ENCODE measurements at places on chromosomes 4 and X.

- no peak for DNase-seq
Observed at GRCh38 chrX:12563121-12563520, 228.1 kb upstream of the PRPS2 start.

GRCh38 chr4:17504081-17504480 is 7.8 kb downstream of the QDPR start:
- no peak for DNase-seq

GRCh38 chr4:168784786-168785461 is 225.1 kb downstream of the CBR4 start:
- DNase-seq, result no peak

GRCh38 chrX:123072686-123073385 is 111.2 kb upstream of the GRIA3 start:
- DNase-seq, result no peak

DNA sequence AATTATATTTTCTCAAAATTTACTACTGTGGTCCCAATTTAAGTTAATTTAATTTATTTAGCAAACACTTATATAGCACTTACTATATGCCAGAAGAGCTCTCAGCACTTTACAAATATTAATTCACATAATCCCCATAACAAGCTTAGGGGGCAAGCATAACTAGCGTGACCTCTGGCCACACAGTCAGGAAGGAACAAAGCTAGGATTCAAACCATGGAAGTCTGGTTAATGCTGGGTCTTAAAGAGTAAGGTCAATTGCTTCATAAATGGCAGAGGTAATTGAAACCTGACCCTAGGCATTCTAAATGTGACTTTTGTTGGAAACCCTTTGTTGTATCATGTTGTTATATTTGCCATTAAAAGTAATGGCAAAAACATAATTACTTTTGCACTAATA is 279.5 kb upstream of the EMCN start:
- DNase-seq, result no peak

DNA sequence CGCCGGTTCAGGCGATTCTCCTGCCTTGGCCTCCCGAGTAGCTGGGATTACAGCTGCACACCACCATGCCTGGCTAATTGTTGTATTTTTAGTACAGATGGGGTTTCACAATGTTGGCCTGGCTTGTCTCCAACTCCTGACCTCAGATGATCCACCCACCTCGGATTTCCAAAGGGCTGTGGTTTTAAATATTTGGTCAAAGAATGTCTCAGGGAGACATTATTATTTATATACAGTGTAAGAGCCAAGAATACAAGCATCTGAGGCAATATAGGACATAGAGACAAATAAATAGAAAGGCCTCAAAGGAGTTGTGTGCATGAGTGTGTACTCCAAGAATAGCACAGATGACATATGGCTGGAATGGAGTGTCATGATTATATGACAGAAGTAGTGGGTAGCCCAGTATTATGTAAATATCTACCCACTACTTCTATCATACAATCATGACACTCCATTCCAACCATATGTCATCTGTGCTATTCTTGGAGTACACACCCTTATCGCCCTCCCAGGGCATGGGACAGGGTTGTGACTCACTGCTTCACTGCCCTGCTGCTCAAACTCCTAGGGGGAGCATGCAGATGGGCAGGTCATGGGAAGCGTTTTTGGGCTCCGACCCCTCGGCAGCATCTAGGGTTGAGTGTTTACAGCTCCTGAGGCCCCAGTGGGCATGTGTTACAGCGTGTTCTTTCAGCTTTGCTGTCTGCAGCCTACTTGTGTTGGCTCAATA is 1649.8 kb upstream of the PCDH10 start:
- DNase-seq, result no peak

DNA sequence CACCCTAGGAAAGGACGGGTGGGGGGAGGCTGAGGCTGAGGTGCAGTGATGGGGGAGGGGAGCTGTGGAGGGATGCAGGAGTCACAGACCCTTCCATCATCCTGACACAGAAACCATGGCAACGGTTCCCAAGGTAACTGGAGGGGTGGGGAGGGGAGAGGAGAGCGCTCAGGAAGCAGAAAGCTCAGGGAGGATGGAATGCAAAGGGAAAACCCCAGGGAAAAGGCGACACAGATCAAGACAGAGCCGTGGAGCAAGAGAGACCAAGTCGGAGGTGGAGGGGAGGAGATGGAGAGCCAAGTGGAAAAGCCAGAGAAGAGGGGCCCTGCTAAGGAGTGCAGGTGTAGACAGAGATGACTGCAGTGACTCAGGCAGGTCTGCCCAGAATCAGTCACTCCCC is 14.5 kb downstream of the L1CAM start:
- no peak for DNase-seq

DNA sequence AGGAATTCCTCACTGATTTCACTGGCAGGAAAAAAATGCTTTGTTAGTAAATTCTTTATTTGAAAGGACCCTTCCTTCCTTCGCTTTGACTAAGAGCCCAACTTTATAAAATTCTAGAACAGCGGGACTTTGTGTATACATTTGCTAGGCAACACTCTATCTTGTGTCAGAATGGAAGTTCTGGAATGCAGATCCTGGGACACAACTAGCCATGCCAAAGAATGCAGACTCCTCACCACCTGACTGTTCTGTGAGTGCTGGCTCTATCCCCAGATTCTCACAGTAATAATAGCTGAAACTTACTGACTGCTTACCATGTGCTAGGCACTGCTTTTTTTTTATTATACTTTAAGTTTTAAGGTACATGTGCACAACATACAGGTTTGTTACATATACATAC is 73.3 kb upstream of the ZDHHC15 start:
- DNase-seq, result no peak

- DNase-seq, result no peak
Observed at GRCh38 chrX:53261355-53261972, 19.9 kb downstream of the IQSEC2 start.

GRCh38 chr4:125390126-125390525 is 75.4 kb downstream of the FAT4 start:
- DNase-seq, result no peak

- no peak for DNase-seq
Observed at GRCh38 chr4:12118651-12119213, 690.0 kb upstream of the HS3ST1 start.

GRCh38 chrX:25667681-25668080 is 470.5 kb upstream of the MAGEB18 start:
- DNase-seq, result no peak

DNA sequence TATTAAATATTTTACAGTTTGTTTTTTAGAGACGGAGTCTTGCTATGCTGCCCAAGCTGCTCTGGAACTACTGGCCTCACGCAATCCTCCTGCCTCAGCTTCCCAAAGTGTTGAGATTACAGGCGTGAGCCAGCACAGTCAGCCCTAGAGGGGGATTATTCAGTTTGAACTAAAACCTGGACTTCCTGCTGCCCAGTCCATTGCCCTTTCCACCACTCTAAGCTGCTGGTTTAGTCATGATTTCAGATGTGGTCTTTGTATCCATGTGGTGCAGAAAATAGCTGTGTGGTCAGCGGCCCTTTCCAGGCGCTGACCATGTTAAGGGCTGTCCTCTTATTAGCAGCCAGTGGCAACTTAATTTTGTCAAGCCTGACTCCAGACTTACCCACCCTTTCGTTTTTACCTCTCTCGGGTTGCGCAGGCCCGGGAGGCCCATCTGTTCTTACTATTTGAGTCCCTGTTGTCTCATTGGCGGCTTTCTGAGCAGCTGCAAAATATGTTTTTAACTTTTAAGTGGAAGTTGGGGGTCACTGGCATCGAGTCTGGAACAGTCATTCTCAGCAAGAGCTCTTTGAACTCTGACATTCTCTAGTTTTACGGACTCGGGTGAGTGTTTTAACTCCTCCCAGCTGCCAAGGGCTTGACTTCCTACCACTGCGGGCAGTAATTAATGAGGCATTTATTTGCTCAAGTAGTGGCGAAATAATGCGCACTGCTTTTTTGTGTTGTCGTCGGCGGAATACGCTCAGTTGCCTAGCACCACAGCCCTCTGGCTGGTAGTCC is 773 bp upstream of the VMA21 start:
- DNase-seq, result peak; percentile 7

- no peak for DNase-seq
Observed at GRCh38 chr4:24794480-24794879, 893 bp upstream of the SOD3 start.

DNA sequence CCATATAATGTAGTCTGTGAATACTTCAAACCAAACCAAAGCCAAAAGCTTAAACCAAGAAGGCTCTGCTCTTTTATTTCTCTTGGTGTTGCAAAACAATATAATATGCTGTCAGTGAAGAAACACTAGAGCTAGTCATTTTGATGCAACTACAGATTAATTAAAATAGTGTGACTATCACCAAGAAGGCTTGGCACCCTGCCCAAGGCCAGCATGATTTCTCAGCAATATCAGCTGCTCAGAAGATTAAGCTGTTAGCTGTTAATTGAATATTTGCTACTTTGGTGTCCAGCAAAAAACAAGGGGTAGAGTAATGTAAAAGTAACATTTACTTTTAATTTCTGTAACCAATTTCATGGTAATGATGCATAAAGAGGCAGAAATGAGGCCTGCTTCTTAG is 104.9 kb upstream of the PRPS2 start:
- no peak for DNase-seq

- no peak for DNase-seq
Observed at GRCh38 chrX:18681996-18682395, 10.1 kb upstream of the RS1 start.

DNA sequence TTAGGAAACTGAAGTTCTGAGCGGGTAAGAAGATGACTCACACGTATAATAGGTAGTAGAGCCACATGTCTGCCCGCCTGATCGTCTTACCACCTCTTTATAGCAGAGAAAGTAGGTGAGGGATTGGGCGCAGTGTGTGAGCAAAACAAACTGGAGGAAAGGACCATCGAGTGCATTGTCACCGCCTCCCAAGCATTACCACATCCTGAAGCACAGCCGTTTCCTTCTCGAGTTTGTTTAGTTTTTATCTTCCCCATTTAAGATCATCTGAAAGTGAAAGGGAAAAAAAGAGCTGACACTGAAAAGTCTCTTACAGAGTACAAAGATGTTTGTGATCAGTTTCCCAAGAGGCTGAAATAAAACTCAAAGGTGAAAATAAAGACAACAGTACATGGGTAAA is 14.8 kb downstream of the PDK3 start:
- DNase-seq, result peak; percentile 56

DNA sequence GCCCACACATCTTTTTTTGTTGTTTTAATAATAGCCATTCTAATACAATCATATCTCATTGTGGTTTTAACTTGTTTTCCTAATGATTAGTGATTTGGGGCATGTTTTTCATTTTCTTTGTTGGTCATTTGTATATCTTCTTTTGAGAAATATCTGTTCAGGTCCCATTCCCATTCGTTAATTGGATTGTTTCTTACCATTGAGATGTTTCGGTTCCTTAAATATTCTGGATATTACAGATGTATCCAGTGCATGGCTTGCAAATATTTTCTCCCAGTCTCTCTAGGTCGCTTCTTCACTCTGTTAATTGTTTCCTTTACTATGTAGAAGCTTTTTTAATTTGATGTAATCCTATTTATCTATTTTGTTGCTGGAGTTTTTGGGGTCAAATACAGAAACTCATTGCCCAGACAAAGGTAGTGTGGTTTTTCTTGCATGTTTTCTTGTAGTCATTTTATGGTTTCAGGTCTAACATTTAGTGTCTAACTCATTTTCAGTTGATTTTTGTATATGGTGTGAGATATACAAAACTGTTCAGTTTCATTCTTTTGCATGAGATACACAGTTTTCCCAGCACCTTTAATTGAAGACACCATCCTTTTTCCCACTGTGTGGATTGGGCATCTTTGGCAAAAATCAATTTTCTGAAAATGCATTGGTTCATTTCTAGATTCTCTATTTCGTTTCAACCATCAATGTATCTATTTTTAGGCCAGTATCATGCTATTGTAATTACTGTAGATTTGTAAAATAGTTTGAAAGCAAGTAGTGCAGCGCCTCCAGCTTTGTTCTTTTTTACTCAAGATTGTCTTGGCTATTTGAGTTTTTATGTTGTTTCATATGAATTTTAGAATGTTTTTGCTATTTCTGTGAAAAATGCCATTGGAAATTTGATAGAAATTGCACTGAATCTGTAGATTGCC is 195.9 kb downstream of the SCFD2 start:
- no peak for DNase-seq

DNA sequence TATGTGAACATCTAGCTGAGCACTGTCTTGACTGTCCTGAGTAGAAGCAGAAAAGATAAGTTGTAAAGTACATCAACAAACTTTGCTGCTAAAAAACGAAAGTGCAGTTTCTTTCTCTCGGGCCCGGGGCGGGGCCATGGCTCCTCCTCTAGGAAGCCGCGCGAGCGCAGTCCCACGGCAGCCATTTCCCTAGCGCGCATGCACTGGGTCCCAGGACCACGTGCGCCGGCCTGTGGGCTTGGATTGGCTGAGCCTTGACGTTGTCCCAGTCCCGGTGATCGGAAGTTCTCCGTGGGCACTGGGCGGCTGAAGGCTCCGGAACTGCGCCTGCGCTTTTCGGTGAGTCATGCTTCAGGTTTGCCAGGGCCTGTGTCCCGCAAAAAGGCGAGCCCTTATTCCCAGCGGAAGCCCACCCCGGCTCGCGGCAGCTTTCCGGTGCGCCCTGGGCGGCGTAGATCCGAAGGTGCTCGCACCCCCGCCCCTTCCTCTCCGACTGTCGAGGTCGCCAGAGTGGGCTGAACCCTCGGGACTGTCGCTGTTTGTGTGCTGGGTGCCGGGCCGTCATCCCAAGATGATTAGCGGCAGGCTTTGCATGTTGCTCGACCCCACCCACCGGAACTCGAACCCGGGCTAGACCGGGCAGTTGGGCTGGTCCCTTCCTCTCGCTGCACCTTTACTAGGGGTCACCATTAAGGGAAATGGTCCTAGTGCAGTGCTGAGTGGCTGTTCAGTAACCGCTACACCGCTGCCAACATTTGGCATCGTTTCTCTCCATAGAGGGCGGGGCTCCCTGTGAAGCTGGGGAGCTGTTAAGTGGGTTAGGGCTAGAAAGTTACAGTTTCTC is at the start of gene TCEANC:
Gene TCEANC, plus strand, starts transcription at position 292 of the 844 bp plus-strand sequence. CDS start 9,368 bp downstream, outside the sequence.
- peak; percentile 88 for DNase-seq

GRCh38 chr4:90841676-90842075 is 714.5 kb downstream of the CCSER1 start:
- no peak for DNase-seq

GRCh38 chrX:57651169-57651919 is 28.7 kb downstream of the NLRP2B start:
- DNase-seq, result no peak

Data from stimulated activated CD4-positive, alpha-beta T cell treated with anti-CD3 and anti-CD28 coated beads, Interleukin-4, amount 100 ng/mL, for 48 hours (primary cell).